ENCODE measurements at places on chromosomes 12 and 14.

DNA sequence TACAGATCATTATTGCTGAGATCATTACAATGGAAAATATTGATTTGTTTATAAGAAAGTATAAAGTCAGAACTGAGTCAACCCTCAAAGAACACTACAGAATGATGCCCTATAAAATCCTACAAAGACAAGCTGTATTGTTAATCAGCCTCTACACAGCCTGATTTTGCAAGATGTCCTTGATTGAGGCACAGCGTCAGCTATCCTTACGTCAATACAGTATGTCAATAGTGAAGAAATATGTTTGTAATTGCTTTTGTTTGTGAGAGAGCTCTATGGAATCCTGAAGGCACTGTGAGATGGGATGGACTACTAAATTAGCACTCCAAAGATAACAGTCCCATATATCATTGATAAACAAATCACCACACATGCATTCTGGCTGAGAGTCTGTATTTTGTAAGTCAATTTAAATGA, 70.7 kb downstream of the RASSF9 start:
- DNase-seq = no peak

- DNase-seq = no peak
These were observed 135.3 kb downstream of the AEBP2 start for GRCh38 chr12:19574601-19575000.

- no peak for DNase-seq
These were observed 95.6 kb downstream of the DAAM1 start for GRCh38 chr14:59284059-59284458.

DNA sequence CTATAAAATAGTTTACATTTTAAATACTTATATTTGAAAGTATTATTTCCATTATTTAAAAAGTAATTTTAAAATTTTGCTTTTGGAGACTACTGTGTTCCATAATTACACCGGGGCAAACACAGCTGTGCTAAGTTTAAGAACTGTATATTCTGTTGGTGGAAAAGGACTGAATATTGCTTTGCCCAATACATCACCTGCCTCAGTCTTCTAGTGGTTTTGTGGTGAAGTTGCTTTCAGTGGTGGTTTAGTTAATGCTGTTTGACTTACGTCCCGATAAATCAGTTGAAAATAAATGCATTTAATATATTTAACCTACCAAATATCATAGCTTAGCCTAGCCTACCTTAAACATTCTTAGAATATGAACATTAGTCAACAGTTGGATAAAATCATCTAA, 23.4 kb downstream of the FBXO34 start:
- no peak for DNase-seq

GRCh38 chr14:53515276-53515675, 362.2 kb upstream of the DDHD1 start:
- no peak for DNase-seq

GRCh38 chr14:105018414-105018813, 2.5 kb downstream of the CDCA4 start:
- no peak for DNase-seq

- DNase-seq = no peak
These were observed 36.6 kb downstream of the ETV6 start for GRCh38 chr12:11686120-11686519.

GRCh38 chr12:97142737-97143410, 235.8 kb downstream of the NEDD1 start:
- no peak for DNase-seq

DNA sequence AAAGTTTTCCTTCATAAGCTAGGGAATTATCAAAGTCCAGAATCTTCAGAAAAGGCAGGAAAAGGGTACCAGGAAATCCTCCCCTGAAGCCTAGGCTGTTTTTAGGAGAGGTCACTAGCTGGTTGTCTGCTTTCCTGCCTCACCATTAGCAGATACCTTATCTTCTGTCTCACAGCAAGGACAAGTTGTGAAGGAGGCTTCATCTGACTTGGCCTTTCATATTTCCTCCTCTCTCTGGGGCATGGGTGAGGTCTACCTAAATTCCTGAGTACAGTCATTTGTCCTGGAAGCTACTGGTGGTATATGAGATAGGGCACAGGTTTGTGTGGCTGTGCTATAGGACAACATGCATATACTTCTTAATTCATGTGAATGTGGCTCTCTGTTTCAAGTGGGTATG, 2.3 kb downstream of the FOXJ2 start:
- DNase-seq = no peak

DNA sequence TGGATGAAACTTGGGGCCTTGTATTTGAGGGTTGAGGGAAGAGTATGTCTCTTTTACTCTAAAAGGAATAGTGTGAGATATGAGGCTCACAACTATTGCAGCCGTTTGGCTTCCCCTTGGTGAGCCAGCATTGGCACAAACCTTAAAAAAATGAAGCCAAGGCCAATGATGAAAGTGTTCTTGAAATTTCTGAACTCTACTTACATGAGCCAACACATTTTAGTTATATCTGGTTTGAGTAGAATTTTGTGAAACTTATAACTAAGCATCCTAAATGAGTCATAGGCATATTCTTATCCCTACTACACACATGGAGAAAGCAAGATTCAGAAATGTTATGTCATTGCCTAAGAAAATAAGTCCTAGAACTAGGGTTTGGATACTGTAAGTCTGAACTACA, 55.3 kb upstream of the ACSS3 start:
- DNase-seq = no peak

DNA sequence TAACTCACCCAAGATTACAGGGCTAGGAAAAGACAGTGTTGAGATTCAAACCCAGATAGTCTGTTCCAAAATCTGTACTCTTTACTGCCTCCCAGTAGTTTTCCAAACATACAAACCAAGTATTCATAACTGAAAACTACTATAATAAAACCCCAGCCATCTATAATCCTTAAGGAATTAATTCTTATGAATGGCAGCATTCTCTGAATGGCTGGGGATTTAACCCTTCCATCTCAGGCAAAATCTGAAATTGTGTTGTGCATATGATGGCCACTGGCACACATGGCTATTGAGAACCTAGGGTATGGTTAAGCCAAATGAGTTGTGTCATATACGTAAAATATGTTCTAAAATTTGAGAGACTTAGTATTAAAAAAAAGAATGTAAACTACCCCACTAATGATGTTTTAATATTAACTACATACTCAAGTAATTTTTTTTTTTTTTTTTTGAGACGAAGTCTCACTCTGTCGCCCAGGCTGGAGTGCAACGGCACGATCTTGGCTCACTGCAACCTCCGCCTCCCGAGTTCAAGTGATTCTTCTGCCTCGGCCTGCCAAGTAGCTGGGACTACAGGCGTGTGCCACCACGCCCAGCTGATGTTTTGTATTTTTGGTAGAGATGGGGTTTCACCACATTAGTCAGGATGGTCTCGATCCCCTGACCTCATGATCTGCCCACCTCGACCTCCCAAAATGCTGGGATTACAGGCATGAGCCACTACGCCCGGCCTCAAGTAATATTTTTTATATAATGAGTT, 16.7 kb downstream of the PPP1R13B start:
- DNase-seq = no peak

- DNase-seq = no peak
These were observed 22.4 kb downstream of the GLRX5 start for GRCh38 chr14:95557291-95557690.

- DNase-seq = no peak
These were observed 475.4 kb downstream of the RMST start for GRCh38 chr12:97938031-97938430.

DNA sequence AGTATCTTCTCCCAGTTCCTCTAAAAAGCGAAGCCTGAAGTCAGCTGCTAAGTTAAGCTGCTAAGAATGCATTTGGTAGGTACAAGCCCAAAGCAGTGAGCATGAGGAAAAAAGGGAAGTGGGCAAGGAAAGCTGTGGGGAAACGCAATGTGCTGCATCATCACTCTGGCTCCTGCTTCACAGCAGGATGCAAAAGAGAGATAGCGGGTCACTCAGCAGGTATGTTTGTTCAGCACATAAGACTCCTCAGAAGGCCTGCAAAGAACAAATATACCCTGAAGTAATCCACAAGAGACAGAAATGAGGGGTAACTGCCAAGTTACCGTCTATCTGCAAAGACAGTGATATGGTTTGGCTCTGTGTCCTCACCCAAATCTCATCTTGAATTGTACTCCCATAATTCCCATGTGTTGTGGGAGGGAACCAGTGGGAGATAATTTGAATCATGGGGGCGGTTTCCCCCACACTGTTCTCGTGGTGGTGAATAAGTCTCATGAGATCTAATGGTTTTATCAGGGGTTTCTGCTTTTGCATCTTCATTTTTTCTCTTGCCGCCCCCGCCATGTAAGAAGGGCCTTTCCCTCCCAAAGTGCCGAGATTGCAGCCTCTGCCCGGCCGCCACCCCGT, 127.4 kb upstream of the EGLN3 start:
- DNase-seq = no peak

GRCh38 chr12:77601069-77601468, 229.6 kb upstream of the NAV3 start:
- DNase-seq = no peak

- DNase-seq = no peak
These were observed 7.9 kb downstream of the EMP1 start for GRCh38 chr12:13204428-13204827.

DNA sequence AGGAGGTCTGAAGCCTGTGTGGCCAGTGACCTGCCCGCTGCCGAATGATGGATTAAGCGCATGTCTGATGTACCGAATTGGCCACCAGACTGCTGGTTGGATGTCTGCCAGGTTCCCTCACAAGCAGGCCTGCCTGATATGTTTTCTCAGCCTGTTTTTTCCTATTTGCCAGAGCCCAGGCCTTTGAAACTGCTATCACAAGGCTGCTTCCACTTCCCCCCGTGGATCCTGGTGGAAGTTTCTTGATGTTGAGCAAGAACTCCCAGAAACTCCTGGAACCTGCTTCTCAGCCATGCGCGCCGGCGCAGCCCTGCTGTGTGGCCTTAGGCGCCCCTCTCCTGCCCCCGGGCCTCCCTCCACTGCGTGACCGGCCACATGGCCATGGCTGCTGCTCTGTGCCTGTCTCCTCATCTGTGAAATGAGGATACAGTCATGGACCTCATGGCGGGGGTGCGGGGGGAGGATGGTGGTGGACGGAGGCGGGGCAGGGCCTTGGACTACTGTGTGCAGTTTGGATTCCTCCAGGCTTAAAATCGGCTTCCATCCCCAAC, 56.6 kb downstream of the CALM1 start:
- no peak for DNase-seq

DNA sequence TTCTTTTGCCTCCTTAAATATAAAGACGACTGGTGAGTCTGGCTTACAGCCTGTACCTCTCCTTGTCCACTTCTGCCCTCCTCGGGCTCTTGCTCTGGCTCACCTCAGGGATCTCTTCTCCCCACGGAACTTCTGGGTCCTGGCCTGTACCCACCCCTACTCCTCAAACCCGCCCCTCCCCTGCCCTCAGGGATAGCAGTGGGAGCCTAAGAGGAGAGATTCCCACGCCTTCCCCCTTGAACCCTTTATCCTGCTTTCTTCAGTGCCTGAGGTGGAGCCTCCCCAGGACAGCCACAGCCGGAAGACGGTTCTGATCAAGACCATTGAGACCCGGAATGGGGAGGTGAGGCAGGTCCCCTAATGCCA, 2.7 kb downstream of the PRPH start:
- DNase-seq = no peak

GRCh38 chr12:109760930-109761921, 47.6 kb downstream of the FAM222A start:
- DNase-seq = no peak

DNA sequence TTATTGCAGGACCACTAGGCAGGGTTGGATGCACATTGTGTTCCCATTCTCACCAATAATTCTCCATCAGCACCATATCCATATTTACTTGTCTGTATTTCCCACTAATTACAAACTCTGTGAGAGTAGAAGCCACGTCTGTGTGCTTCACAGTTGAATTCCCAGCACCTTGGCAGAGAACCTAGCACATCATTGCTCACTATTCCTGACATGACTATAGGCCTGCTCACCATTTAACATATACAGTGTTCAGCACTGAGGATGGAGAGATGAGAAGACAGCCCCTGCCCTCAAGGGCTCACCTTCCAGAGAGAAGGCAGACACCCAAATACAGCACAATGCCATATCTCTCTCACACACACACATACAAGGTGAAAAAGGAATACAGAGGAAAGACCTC, 5.0 kb downstream of the DAD1 start:
- DNase-seq = no peak

GRCh38 chr12:40716037-40716436, 23.8 kb downstream of the CNTN1 start:
- DNase-seq = no peak

- DNase-seq = no peak
These were observed 25.7 kb downstream of the TRAF3 start for GRCh38 chr14:102802834-102803523.

GRCh38 chr14:51295646-51296263, 55.7 kb downstream of the TMX1 start:
- DNase-seq = no peak

DNA sequence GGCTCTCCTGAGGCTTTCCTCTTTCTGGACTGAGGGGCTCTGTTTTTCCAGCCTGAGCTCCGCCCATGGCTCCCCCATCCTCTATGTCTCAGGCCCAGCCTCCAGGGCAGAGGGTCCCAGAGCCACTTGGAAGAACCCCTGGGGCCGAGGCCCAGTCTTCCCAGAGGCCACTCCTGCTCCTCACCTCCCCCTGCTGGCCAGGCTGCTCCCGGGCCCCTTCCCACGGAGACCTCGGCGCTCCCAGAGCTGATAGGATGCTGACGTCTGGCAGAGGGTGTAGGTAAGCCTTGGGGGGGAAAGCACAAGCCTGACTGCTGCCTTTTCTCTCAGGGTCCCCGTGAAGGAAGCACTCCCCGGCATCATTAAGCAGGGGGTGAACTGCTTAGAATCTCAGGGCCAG, 51.4 kb downstream of the ERH start:
- DNase-seq = peak; percentile 11

- DNase-seq = no peak
These were observed 991.4 kb downstream of the NRXN3 start for GRCh38 chr14:79161571-79161970.

GRCh38 chr12:104998423-104999346, 12.6 kb downstream of the NOPCHAP1 start:
- no peak for DNase-seq

GRCh38 chr12:49588721-49589516, 16.5 kb downstream of the FAM186B start:
- DNase-seq = no peak

DNA sequence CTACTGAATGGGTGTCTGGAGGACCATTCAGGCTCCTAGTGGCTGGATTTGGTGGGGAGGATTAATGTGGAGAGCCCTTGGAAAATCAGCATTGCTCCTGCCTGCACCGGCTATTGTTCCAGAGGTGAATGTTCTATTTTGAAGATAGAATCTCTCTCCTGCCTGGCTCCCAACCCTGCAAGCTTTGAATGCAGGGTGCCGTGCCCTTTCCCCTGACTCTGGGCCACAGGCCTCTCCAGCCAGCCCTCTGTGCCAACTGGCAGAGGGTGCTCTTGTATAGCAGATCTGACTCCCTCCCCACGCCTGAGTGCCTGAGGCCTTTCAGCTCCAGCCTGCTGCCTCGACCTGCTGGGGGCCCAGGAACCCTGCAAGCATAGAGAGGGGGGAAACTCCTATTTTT, 106.8 kb downstream of the TMEM260 start:
- DNase-seq = no peak

GRCh38 chr12:46763230-46763629, 62.6 kb downstream of the SLC38A4 start:
- DNase-seq = no peak

GRCh38 chr12:104602896-104603295, 146.1 kb downstream of the CHST11 start:
- DNase-seq = no peak

GRCh38 chr14:32480337-32480736, 151.2 kb downstream of the AKAP6 start:
- DNase-seq = no peak

All from activated T-cell treated with anti-CD3 and anti-CD28 coated beads for 48 hours (primary cell).